ENCODE measurements at places on chromosomes 12 and 14. TPM values are rescaled to one million over a fixed set of nuclear protein-coding genes. Genes with fewer than 3 reads are reported as not detected.

KCNC2 gene
- total RNA-seq, result not detected

MSI1 gene
- total RNA-seq, result not detected

BATF gene
- total RNA-seq, result 3.9 TPM

FGF6 gene
- total RNA-seq, result not detected

SMIM41 gene
- not detected for total RNA-seq

INSM2 gene
- not detected for total RNA-seq

EPYC gene
- not detected for total RNA-seq

BMP4 gene
- total RNA-seq, result 76.8 TPM

FOXN4 gene
- total RNA-seq, result not detected

TAS2R7 gene
- not detected for total RNA-seq

AVPR1A gene
- total RNA-seq, result not detected

FOXN3 gene
- 7.0 TPM for total RNA-seq

SERPINA9 gene
- total RNA-seq, result not detected

GLS2 gene
- 0.20 TPM for total RNA-seq

GEMIN2 gene
- 57.0 TPM for total RNA-seq

AQP2 gene
- not detected for total RNA-seq

MYL6 gene
- 3,310 TPM for total RNA-seq
